Suppressor macrophage treated with lipopolysaccharide for 4 hours (primary cell): ENCODE measurements at places on chromosomes 12 and 14.

DNA sequence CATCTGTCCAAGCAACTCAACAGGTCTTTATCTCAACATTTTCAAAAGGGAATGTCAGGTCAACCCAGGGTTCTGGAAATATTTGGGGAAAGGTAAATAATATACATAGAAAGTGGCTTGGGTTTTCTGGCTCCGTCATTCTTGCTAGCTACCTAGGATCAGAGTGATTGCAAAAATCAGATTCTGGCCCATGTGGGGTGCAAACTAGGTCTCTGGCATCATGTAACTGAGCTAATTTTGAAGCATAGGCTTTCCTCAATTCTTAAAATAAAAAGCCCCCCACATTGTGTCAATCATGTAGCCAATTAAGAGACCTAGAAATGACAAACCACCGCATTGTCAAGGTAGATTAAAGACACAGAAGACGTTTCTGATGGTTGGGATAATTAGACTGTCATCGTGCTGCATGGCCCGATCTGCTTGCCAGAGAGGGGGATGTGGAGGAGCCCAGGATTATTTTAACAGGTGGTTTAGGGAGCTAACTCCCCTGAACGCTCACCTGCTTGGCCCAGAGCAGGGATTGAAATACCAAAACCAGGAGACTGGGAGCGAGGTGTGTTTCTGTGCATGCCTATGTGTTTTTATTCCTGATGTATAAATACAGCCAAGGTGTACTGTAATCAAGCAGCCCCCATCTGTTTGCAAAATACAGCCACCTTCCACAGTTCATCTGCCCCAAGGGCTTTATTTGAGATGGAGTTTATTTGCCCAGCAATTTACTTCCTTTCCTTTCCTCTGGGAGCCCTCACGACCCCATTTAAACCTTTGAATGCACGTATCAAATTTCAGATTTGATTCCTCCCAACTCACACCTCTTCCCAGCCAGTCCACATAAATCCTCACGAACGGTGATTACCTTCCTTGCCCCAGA lies 189.5 kb downstream of the TTC8 start:
- no peak for DNase-seq

GRCh38 chr14:67718265-67718664 lies 16.6 kb downstream of the RDH12 start:
- DNase-seq, result no peak

GRCh38 chr12:8078398-8078797 lies 3.7 kb upstream of the NECAP1 start:
- DNase-seq, result peak; percentile 62

DNA sequence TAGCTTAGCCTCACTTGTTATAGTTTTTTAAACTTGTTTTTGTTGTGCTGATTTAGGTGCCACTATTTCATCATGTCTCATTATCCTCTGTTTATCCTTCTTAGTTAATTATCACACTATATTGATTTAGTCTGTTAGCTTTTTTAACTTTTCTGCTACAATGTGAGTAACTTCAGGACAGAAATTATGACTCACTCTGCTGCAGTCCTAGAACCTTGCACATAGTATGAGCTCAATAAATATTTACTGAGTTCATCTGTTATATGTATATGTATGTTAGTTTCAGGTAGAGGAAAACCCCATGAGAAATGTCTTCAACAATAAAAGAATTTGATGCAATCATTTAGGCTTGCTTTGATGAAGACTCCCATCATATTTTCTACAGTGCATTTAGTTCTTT lies 224.3 kb upstream of the NAV3 start:
- no peak for DNase-seq

GRCh38 chr12:56723352-56723751 lies 1.7 kb downstream of the NACA start:
- DNase-seq, result no peak

GRCh38 chr12:62517887-62518286 lies 51.3 kb downstream of the MON2 start:
- no peak for DNase-seq

GRCh38 chr12:26298785-26299621 lies 103.6 kb downstream of the SSPN start:
- peak; percentile 93 for DNase-seq

DNA sequence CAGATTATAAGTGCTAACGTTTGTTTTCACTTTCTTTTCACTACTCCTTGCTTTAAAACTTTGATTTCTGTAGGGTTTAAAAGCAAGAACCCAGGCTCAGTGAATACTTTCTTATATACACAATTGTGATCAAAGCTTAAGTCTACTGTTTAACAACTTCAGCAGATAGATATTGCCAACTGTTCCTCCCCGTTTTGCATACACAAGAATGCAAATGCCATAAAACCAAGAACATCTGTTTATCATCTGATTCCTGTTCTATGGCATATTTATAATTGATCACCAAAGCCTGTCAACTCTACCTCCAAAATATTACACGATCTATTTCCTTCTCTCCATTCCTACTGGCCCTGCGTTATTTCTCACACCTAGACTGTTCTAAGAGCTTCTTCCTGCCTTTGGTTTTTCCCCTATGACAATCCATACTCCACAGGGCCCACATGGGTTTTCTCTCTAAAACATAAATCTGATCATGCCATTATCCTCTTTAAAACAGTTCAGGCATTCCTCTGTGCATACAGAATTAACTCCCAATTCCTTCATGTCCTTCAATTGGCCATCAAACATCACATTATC lies 15.9 kb downstream of the MED13L start:
- no peak for DNase-seq

DNA sequence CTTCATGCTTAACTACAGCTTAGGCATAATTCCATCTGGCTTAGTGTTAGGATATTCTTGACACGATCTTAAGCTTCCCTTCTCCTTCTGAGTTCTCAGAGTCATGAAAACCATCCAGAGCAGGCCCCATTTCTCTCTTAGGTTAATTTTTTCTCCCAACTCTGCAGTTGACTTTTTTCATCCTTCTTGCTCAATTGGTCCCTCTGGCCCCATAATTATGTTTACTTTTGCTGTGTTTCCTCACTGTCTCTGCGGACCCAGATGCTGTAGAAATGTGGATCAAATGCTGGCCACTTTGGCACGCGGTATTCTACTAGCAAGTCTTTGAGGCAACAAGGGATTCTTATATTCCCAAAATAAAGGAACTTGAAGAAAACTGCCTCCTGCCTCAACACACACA lies 9.5 kb downstream of the TMEM132C start:
- DNase-seq, result no peak

DNA sequence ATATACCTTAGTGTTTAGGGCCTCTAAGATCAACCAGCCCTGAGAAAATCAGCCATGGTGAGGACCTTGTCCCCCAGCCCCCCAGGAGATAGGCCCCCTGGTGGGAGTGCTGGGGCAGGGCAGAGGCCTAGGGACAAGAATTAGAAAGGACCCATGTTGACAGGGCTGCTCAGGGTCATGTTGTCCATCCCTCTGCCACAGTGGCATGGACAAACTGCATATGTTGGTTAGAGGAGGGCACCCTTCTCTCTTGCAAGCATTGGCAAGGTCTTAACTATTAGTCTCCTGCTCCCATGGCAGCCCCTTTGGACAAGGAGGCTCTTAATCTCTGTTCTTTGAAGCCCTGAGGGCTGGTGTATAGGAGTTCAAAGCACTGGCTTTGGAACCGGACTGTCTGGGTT lies 755 bp upstream of the PTPN6 start:
- no peak for DNase-seq

DNA sequence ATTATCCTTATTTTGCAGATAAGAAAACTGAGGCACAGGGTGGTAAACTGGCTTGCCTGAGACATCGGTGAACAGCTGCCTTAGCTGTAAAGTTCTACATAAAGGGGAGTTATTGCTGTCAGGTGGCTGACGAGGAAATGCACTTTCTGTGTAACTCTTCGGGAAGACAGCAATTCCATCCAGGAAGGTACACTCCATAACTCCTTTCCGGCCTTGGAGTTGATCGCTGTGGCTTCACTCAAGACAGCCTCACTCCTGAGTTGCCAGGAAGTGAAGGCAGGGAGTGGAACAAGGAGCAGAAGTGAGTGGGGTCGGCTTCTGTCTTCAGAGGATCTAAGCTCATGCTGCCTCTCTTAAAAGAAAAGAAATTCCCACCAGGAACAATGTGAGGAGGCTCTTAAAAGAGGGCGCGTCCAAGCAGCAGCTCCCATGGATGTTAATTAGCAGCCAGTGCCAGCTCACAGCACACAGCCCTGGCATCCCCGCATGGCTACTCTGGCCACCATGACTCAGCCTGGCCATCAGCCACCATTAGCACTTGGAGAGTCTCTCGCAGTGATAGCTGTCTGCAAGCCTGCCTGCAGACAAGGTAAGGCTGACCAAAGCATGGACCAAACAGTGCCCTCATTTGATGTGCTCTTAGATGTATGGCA lies 60.3 kb downstream of the NUAK1 start:
- DNase-seq, result no peak

DNA sequence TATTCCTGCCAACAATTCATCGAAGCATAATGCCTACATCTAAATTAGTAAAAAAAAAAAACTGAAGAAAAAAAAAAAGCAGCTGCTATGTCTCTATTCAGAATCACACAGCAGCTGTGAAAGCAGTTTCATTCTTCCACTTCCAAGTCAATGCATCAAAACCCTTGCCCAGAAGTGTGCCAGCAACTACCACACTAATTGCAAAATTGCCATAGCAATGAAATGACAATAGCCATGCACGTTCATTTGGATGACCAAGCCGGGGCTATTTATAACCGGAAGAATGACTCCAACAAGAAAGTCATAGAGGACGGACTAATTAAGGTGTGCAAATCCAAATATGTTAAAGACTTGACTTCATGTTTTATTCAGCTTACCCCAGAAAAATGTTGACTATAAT lies 42.5 kb downstream of the SLC2A13 start:
- DNase-seq, result no peak

DNA sequence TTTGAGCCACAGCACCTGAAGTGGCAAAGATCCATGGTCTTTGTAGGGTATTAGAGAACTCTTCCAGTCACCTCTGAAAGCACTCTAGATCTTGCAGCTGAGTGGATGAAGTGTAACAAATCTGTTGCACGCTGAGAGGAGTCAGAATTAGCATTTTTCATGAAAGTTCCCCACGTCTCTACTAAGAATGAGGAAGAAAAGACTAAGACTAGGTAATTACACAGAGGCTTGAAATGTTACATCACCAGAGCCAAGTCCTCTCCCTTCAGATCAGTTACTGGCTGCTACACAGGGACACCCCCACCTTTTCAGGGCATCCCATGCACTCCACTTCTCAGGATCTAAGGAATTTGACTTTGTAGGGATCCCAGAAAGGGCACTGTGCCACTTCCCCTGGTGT lies 98.6 kb upstream of the FKBP4 start:
- DNase-seq, result peak; percentile 29

DNA sequence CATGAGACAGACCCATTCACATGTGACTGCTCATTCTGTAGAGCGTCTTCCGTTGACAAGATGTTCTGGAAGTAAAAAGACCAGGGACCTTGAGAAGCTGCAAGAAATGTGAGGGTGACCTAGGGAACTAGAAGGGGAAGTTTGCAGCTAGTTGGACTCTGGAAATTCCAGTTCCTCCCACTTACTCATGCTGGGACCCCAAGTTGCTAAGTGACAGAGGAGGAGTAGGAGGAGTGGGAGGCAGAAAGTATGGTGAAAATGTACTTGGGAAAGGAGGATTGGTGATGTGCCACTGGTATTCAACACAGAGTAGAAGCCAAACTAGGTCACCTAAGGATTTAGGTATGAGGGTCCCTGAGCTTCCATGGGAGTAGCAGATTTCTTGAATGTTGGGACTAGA lies 132.4 kb downstream of the KCNA5 start:
- DNase-seq, result peak; percentile 34

- DNase-seq, result peak; percentile 53
Measured at GRCh38 chr14:77040741-77041653, 12.5 kb upstream of the IRF2BPL start.

GRCh38 chr12:62519043-62519442 lies 52.4 kb downstream of the MON2 start:
- no peak for DNase-seq

DNA sequence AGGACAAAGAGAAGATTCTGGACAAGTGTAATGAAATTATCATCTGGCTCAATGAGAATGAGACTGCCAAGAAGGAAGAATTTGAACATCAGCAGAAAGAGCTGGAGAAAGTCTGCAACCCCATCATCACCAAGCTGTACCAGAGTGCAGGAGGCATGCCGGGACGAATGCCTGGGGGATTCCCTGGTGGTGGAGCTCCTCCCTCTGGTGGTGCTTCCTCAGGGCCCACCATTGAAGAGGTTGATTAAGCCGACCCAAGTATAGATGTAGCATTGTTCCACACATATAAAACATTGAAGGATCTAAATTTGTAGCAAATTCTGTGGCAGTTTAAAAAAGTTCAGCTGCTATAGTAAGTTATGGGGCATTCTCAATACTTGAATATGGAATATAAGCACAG lies 174.3 kb upstream of the CCND2 start:
- DNase-seq, result no peak

DNA sequence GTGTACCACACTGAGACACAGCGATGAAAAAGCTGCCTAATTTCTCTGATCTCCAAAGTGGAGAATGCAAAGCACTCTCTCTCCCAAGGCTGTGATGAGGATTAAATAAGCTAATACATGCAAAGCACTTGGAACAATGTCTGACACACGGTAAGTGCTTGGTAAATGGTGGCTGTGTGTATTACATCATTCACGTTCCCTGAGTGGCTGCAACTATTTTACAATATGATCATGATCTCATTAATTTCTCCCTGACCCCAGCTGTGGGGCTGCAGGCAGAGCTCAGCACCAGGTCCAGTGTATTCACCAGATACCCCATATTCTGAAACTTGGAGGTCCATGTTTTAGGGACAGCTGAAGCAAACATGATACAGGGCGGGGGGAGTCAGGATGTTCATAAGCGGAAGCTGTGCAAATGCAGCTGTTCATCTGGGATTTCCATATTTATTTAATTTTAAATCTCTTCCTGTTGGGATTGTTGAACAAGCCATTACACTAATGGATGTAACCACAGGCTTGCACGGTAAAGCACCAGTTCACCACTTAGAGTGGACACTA lies 106.4 kb downstream of the CCDC60 start:
- DNase-seq, result no peak

DNA sequence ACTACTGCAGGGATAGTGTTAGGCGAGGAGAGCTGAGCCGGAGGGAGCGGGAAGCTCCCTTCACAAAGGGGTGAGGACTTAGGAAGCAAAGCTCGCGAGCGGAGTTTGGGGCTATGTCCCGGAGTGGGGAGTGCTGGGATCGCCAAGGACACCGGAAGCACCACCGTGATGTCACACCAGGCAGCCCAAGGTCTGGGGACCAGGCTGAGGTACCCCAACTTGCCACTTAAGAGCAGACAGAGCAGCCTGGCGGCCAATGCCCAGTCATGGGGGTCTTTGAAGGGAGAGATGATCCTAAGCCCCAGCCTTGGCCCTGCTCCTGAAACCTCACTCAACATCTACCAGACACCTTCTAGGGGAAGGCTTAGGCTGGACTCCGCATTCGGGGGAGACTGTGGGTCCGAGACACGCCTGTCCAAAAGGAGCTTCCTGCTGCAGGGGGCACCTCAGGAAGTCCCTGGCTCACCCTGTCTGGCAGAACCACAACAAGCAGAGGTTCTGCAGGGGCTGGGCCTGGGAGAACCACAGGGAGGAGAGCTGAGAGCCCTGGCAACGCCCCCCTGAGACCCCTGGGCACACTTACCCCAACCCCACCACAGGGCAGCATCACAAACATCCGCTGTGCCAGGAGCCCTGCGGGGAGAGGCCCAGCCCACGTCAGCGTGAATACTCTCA lies 17.8 kb downstream of the SLC48A1 start:
- no peak for DNase-seq
